Liver (tissue), 10 donors: ENCODE measurements at places on chromosomes 2 and 18. TPM values are rescaled to one million over a fixed set of nuclear protein-coding genes. Genes with fewer than 3 reads are reported as not detected.

DNA sequence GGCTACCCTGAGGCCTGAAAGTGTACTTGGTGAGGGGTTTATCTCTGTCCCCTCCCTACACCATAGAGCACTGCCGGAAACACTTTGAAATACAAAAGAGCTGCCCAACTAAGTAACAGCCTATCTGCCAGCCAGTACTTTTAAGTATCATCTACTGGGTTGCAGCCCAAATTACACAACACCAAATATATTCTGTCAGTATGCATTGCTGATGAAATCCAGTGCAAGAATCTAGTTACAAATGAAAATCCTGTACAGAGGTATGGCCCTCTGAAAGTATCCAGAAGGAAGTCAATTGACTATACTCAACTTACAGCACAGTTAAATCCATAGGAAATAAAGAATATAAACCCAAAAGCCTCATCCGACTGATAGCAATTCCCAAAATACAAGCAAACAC is 280.8 kb downstream of the CCDC85A start:
- DNase-seq: no peak

Gene FEZ2
- total RNA-seq: 13.8 TPM

GRCh38 chr2:120520929-120521912 is 175.3 kb downstream of the INHBB start:
- DNase-seq: peak; percentile 49

Gene APOB
- total RNA-seq: 2,949 TPM

DNA sequence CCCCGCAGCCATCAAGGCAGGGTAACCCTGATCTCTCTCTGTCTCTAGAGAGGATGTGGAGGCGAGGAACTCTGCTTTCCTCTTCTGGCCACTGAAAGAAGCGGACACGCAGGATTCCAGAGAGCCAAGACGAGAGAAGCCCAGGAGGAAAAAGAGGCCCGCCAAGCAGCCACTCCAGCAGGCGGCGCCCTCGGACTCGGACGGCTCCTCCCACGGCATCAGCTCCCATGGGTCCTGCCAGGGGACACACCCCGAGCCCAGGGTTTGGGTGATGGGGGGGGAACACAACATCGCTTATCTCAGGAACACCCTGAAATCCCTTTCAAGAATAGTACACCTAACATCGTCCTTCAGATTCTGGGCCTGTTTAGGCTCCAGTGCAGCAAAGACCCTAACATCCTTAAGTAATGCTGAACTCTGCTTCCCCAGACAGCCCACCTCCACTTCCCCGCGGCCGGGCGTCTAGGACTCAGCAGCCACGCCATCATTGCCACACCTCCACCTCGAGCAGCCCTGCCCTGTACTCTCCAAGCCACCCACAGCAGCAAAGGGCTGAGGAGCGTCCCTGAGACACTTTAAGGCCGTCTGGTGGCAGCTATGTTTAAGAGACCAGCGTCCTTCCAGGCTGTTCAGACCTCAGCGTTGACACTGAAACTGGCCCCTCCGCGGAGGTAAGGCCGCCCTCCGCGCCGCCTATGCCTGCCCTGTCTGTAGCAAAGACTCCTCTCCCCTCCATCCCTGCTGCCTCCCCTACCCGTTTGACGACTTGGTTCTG is 34.3 kb upstream of the CNGA3 start:
- DNase-seq: no peak

- DNase-seq: no peak
Measured at GRCh38 chr2:85111819-85112281, 21.3 kb upstream of the TCF7L1 start.

DNA sequence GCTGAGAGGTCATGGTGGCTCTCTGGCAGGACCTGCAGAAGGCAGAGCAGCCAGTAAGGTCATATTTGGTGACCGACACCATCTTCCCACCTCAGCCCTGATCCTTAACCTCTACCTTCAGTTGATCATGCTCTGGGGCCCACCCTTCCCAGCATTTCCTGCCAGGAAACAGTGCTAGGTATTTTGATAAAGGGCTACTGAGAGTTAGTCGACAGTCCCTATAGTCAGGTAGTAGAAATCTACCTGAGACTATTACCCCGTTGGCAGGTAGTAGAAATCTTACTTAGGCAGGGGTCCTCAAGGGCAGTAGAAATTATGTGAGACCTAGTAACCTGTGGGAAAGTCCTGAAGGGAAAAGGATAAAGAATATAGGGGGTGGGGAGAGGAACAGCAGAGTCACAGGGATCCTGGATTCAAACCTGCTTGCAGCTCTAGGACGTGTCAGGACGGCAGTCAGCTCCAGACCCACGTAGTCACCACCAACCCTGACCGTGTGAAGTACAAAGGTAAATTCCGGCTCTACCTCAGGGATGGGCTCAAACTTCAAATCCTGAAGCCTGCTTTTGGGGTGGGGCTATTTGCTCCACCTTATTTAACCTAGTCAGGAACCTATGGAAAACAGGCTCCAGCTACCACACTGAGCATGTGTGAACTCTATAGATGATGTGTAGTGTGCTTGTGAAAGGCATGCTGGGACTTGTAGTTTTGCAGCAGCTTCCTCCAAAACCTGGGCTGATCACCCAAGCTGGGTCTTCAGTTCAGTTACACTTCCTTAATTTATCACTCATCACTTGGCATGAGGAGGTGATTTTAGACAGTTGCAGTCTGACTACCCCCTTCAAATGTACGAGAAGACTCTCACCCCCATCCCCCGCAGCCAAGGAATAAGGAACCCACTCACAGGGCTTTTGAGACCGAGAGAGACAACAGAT is at the start of gene DQX1:
DQX1 (minus strand) TSS at position 515 of the 932 bp plus-strand sequence; CDS start at position 13, 502 bp downstream.
- no peak for DNase-seq

GRCh38 chr2:182946958-182947369 is 80.5 kb upstream of the FRZB start:
- DNase-seq: no peak

Gene ANKRD36
- 5.5 TPM for total RNA-seq

DNA sequence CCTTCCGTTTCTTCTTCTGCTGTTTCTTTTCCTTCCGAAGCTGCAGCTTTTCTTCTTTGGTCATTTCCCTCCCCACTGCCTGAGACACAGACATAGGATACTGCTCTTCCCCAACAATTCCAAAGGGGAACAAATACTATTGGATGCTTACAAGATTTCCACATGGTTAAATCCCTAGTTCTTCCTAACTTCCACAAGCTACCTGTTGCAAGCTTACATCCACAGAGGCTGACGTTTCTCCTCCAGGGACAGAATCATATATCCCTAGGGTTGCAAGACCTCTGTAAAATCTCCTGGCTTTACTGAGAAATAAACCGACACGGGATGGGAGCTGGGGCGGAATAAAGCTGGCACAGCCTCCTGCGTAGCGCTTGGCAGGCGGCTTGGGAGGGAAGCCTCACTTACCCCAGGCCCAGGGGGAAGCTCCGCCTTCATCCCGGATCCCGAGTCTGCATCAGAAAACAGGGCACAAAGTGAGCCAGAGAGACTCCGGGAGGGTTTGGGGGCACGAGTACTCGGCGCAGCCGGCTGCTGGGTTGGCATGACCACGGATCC is 590 bp downstream of the EIF2B4 start:
- DNase-seq: no peak

Gene INO80C
- 10.4 TPM for total RNA-seq

DNA sequence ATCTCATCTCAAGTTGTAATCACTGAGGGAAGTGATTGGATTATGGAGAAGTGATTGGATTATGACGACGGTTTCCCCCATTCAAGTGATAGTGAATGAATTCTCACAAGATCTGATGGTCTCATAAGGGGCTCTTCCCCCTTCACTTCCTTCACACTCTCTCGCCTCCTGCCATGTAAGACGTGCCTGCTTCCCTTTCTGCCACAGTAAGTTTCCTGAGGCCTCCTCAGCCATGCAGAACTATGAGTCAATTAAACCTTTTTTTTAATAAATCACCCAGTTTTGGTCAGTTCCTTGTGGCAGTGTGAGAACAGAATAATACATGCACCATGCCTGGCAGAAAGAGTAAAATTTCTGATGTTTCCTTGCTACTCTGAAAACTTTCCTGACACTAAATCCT is 36.6 kb downstream of the CEP68 start:
- no peak for DNase-seq

GRCh38 chr18:79385708-79386341 is 9.9 kb upstream of the NFATC1 start:
- no peak for DNase-seq

GRCh38 chr2:168528016-168528415 is 71.9 kb downstream of the CERS6 start:
- DNase-seq: no peak

GRCh38 chr2:3172265-3172935 is 205.2 kb downstream of the EIPR1 start:
- DNase-seq: no peak

Gene CTAGE1
- total RNA-seq: not detected

GRCh38 chr2:62826141-62826540 is 120.6 kb downstream of the EHBP1 start:
- DNase-seq: no peak

- no peak for DNase-seq
Measured at GRCh38 chr2:160570376-160570775, 76.8 kb upstream of the RBMS1 start.

- DNase-seq: no peak
Measured at GRCh38 chr2:75728614-75729419, 18.1 kb upstream of the GCFC2 start.

DNA sequence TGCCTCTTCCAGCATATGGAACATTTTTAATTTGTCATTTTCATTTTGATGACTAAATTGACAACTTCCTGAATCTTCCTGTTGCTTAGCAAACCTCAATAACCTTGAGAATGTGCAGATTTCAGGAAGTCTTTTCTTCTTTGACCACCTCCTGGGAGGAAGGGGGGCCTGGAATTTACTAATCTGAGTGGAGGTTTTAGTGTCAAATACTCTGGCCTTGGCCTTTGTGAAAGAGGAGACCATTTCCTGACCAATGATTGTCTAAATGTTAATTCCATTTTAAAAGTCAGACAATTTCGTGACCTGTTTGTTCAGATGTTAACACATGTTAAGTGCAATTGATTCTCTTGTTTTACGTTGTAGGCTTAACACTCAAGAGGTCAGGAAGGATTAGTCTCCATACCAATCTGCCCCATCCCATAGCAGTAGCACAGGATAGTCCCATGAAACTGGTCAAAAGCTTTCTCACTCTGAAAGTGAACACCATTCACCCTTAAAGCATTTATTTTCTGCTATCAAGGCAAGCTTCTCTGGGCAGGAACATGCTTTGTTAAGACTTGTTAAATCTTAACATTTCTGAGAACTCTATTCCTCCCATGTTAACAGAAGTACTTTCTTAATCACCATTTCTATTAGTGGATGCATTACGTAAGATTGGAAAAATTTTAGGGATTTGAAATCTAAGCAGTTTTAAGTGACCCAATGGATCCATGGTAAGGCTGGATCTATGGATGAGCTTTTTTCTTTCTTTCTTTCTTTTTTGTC is 219.6 kb downstream of the RND3 start:
- DNase-seq: no peak

DNA sequence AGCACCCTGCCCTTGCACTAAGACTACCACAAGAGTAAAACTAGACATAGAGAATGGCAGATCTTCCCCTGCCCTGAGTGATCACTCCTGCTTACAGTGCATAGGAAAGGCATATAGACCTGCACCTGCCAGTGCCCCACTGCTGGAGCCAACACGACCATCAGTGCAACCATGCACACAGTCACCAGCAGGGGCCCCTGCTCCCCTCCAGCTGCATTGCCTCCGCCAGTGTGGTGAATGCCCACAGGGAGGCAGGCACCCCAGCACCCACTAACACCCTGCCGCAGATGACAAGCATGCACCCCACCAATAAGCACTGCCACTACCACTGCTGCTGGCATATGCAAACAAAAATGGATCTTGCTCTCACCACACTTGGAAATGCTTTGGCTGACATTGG is 478.8 kb downstream of the ADCYAP1 start:
- no peak for DNase-seq
